Thoracic aorta (tissue), 2 donors: ENCODE measurements at places on chromosomes 16 and 17. TPM values are rescaled to one million over a fixed set of nuclear protein-coding genes. Genes with fewer than 3 reads are reported as not detected.

The KRTAP9-7 gene
- not detected for total RNA-seq

The CHST4 gene
- not detected for total RNA-seq

The MLST8 gene
- 47.7 TPM for total RNA-seq

The CTRB1 gene
- 4.9 TPM for total RNA-seq

The ZPBP2 gene
- not detected for total RNA-seq

The EDC4 gene
- total RNA-seq: 61.0 TPM

The BAIAP3 gene
- 15.7 TPM for total RNA-seq

The TBC1D3H gene
- 0.27 TPM for total RNA-seq

The CA4 gene
- 4.3 TPM for total RNA-seq
